Esophagus squamous epithelium (tissue), 5 donors: ENCODE measurements at places on chromosomes 7 and 10.

DNA sequence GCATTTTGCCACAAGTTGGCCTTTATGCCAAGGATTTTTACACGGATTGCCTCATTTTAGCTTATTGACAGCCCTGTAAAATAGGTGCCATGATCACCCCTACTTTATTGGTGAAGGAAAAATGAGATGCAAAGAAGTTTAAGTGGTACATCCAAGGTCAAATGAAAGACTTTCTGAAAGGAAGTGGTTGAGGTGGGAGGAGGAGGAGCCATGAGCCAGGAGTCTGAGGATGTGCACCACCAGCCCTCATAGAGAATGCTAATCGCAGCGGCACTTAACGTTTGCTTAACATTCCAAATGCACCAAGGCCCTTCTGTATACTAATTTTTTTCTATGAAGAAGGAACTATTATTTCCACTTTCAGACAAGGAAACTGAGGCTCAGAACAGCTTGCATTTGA, 31.0 kb upstream of the LRRC18 start:
- DNase-seq: no peak

DNA sequence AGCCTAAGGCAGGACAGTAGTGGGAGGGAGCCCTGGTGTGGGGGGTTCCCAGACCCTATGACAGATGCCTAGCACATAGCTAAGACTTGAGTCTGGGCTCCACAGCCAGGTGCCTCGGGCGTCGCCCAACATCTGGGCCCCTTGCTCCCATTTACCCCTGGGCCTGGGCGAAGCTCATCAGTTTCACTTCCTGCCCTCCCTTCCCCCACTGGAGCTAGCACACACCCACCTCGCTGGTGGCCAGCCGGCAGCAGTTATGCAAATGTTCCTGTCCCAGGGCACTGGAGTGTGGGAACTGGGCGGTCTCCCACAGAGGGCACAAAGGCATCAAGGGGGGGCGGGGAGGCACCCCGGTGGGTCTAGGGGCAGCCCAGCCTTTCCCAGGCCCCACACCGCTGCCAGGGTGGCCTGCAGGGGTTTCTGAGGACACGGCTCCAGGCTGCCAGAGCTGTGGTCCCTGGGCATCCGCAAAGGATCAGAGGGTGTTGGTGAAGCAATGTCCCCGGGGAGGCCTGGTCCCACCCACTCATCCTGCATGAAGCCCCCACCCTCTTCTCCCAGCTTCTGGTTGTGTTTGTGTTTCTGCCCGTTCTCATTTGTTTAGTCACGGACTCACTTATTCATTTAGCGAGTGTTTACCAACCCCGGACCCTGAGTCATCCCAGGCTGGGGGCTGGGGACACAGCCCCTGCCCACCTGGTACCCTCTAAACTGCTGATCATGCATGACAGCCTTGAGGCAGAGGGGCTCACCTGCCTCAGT, 20.4 kb downstream of the SH2B2 start:
- DNase-seq: peak; percentile 40

DNA sequence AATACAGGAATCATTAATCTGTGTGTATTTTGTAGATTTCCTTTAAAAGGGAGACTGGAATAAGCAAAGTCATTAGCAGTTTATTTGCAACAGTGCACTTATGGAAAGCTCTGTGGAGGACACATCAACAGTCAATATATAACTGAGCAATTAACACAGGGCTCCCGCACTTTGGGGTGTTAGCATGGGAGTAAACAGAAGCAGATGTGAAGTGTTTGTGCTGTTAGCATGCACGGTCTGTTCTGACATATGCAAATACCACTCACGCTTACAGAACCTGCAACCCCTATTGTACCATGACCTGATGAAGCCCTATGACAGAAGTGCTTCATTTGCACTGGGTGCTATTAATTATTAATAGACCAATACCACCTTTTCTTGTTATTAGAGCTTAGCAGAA, 118.9 kb downstream of the PPP1R3A start:
- DNase-seq: no peak

DNA sequence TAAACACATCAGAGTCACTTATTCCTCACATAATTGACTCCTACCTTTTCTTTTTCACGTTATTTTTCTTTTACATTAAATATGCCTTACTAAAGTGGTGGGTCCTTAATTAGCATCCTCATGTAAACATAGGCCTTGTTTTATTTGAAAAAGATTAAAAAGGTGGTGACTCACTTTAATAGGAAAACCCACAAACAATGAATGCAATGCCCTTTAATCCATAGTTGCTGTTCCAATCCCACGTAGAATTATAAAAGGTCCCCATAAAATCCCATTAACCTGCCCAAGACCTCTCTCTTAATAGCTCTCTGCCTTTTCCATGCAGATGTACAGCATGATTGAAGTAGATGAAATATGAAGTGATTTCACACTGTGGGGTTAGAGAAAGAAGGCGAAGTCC, 32.2 kb downstream of the SLC16A12 start:
- no peak for DNase-seq

DNA sequence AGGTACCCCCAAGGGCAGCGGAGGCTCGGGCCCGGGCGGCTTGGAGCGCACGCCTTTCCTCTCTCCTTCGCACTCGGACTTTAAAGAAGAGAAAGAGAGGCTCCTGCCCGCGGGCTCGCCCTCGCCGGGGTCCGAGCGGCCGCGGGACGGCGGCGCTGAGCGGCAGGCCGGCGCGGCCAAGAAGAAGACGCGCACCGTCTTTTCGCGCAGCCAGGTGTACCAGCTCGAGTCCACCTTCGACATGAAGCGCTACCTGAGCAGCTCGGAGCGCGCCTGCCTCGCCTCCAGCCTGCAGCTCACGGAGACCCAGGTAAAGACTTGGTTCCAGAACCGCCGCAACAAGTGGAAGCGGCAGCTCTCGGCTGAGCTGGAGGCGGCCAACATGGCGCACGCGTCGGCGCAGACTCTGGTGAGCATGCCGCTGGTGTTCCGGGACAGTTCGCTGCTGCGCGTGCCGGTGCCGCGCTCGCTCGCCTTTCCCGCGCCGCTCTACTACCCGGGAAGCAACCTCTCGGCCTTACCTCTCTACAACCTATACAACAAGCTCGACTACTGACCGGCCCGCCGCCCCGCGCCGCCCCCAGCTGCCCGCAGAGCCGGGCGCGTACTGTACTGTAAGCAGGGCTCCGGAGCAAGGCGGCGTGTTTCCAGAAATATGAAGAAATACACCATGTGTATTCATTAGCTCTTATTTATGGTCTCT, 1.8 kb downstream of the HMX2 start:
- DNase-seq: no peak

- DNase-seq: no peak
These were observed 8.2 kb upstream of the C1GALT1 start for GRCh38 chr7:7173956-7174632.
